ENCODE measurements at places on chromosomes 6 and 20. TPM values are rescaled to one million over a fixed set of nuclear protein-coding genes. Genes with fewer than 3 reads are reported as not detected.

PHACTR1 gene
- total RNA-seq = 25.1 TPM

CRISP2 gene
- not detected for total RNA-seq

CRISP3 gene
- total RNA-seq = not detected

BMP5 gene
- total RNA-seq = 1.6 TPM

PXT1 gene
- 0.42 TPM for total RNA-seq

ZNF391 gene
- total RNA-seq = 2.9 TPM

IBTK gene
- 28.3 TPM for total RNA-seq

TBP gene
- 11.8 TPM for total RNA-seq

TMEM217 gene
- 0.15 TPM for total RNA-seq

GTPBP2 gene
- total RNA-seq = 30.7 TPM

POM121L2 gene
- total RNA-seq = not detected

COX4I2 gene
- 13.2 TPM for total RNA-seq

SLC22A1 gene
- 0.21 TPM for total RNA-seq

PRSS16 gene
- total RNA-seq = 1.7 TPM

GRM4 gene
- total RNA-seq = not detected

TREML1 gene
- total RNA-seq = not detected

GSTA2 gene
- total RNA-seq = not detected

PCNA gene
- total RNA-seq = 22.4 TPM

DEFB124 gene
- not detected for total RNA-seq

PACRG gene
- total RNA-seq = 4.8 TPM

SLC22A7 gene
- total RNA-seq = not detected

SYTL3 gene
- 10.2 TPM for total RNA-seq

ABHD16A gene
- 37.0 TPM for total RNA-seq

RBBP8NL gene
- total RNA-seq = not detected

LRRC73 gene
- 1.2 TPM for total RNA-seq

RAB44 gene
- 0.06 TPM for total RNA-seq

DCBLD1 gene
- total RNA-seq = 3.9 TPM

VARS1 gene
- total RNA-seq = 23.3 TPM

MCCD1 gene
- total RNA-seq = not detected

RAMACL gene
- total RNA-seq = 0.31 TPM

GLP1R gene
- total RNA-seq = 6.1 TPM

CTAGE9 gene
- total RNA-seq = not detected

PERP gene
- total RNA-seq = 34.6 TPM

CEP85L gene
- 11.5 TPM for total RNA-seq

OR2H1 gene
- not detected for total RNA-seq

KCNK16 gene
- not detected for total RNA-seq

ATP6V1G2 gene
- 1.7 TPM for total RNA-seq

HCRTR2 gene
- total RNA-seq = not detected
